RKO (cell line): ENCODE measurements at places on chromosomes 7 and 10.
A peak's percentile ranks its signal among the peaks of the same experiment; 100 is the strongest.

DNA sequence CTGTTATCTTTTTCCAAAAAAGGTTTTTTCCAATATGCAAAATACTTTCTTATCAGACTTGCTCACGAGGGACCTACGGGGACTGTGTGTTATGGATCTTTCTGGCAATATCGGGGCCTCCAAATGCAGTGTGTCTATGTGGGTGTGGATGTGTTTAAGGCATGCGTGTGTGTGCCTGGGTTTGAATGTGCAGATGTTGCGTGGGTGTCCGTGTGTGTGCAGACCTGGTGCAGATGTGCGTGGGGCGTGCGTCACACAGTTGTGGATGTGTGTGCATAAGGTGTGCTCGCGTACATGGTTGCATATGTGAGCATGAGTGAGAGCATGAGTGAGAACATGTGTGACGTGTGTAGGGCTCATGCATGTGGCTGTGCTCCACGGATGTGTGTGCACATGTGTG, 19.7 kb downstream of the NKX6-2 start:
- no peak for DNase-seq

DNA sequence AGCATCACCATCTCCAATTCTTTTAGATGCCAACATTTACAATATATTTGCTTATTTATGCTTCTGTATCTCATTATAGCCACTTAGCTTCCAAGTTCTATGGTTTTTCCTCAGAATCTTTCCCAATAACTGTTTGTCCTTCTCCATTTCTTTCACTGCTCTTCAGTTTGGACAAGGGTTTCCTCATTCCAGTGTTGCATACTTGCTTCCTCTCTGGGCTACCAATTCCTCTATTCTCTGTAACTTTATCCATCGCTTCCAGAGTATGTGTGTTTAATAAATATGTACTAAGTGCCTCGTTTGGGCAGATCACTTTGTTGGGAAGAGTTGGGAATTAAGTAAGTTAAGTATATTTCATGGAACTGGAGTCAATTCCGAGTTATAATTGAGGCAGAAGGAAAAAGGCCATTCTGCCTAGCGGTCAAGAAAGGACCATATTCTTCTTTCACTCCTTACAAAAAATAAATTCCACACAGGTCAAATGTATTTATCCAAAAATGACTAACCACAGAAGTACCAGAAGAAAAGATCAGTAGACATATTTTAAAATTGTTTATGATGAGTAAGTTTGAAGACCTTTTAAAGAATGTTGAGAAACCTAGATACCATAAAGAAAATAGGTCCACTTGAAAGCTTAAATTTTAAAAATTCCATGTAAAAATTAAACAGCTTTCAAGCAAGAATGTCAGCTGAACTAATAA, 10.8 kb downstream of the STAMBPL1 start:
- DNase-seq: no peak

- no peak for DNase-seq
Observed at GRCh38 chr10:74306227-74306982, 155.4 kb downstream of the ADK start.

GRCh38 chr10:12720217-12720981, 281.1 kb downstream of the CCDC3 start:
- peak; percentile 98 for DNase-seq

GRCh38 chr10:125961743-125962142, 65.4 kb downstream of the FANK1 start:
- no peak for DNase-seq
